ENCODE measurements at places on chromosomes 6 and 20.

GRCh38 chr6:18978337-18979128, 591.4 kb downstream of the RNF144B start:
- no peak for DNase-seq

- peak; percentile 63 for DNase-seq
Observed at GRCh38 chr6:45436544-45437438, 59.1 kb upstream of the SUPT3H start.

DNA sequence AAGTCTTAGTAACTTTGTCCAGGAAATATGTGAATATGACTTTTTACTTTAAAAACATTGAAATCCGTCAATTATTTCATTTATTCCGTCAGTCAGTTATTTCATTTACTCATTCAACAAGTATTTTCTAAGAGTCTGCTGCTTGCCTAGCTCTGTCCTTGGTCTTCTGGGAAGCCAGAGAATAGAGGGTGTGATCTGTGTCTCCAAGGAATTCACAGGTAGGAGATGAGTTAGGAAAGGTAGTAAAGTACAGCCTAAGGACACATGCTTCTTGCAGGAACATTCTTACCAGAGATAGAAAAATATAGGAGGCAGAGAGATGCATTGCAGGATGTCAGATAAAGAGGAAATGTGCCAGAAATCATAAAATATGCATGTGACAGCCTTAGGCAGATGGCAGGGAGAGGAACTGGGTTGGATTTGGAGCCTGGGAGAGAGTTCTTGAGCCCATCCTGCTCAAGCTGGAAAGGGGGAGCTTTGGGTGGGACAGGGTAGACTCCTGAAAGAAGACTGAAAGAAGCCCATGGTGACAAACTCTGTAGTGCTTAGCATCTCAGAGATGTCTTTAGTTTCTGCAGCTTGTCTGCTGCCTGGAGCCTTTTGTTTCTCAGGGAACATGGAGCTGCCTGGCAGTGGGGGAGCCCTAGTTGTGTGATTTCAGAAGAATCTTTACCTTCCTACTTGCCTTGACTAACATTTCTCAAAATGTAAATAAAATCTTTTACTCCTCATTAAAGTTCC, 3.5 kb downstream of the SH3BGRL2 start:
- peak; percentile 36 for DNase-seq

GRCh38 chr6:147126618-147127022, 77.6 kb upstream of the STXBP5 start:
- DNase-seq = no peak

DNA sequence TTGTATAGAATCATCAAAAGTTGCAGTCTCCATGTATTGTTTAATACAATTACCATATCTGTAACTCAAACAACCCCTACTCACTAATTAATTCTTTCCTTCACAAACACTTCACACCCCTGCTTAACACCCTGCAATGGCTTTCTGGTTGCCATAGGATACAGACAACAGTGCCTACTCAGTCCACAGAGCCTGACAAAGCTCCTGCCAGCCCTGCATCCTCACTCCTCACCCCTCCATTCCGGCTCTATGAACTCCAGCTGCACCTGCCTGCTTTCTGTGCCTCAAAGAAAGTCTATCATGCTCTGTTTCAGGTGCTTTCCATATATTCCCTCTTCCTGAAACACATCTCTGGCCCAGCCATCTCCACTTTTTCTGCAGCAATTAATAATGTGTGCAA, 253.4 kb downstream of the HACE1 start:
- DNase-seq = no peak

- DNase-seq = no peak
Observed at GRCh38 chr6:151408858-151409257, 17.5 kb upstream of the ZBTB2 start.

DNA sequence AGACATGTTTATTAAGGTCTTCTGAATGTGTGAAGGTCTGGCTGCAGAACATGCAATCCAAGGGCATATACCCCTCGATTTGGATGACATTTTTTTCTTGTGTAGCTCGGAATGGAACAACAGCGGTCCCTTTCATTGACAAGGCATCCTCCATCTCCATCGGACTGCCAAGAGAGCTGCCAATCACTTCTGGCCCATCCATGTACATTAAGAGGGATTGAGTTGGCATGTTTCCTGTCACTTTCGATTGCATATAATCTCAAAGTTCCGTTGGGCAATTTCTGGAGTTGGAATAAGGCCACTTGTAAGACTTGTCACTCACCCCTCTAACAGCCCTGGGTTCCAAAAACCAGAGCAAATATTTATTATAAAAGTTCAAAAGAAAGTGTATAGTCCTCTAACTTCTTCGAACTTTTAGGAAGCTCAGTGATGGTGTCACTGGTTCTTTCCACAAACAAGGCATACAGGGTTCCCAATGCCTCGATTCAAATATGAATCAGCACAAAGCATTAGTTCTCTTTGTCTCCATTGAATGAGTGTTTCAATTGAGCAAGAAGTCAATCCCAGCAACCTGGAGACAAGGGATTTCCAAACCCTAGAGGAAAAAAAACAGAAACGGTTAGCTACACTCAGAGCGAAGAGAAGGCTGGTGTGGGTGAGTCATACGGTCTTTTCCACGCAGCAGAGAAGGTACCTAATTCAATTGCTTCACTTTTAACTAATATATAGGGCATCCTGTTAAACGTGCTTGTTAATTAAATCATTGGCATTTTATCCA, 10.9 kb downstream of the ZNF217 start:
- no peak for DNase-seq

- DNase-seq = no peak
Observed at GRCh38 chr6:44006123-44006871, 121.0 kb downstream of the MRPL14 start.

DNA sequence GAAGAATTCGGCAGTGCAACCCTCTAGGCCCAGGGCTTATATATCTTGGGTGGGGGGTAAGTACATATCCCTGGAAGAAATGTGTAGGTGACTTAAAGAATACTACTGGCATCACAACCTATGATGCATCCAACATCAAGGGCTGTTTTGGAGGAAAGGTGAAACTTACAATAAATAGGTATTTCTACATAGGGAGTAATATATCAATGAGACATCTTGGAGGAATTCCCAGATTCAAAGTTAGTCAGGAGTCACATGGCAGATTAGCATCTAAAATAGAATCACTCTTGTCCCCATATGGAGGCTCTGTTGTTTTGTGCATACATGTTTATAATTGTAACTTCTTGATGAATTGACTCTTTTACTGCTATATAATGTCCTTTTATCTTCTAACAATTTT, 375.5 kb downstream of the PAX1 start:
- DNase-seq = no peak

DNA sequence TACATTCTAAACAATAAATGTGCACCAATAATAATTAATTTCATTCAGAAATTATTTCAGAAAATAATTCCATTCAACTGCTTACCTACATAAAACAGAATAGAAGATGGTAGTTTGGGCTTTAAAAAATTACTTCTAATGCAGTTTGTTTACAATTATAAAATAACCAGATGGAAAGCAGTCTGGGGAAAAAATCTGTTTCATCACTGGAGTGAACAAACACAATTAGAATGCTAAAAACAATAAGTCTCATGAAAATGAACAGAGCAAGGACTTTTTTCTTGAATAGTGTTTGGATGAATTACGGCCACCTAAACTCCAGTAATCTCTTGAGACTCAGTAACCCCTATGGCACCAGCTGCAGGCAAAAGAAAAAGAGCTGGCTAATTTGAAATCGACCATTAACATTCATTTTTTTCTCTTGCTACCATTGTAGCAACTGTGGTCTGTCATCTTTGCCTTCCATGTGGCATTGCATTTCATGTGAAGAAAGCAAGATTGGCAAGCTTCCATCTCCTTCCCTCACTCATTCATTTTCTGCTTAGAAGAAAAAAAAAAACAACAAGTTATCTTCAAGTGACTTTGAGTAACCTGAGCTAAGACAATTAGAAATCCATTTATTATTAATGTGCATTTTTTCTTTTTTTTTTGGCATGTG, 88.4 kb upstream of the CEP85L start:
- peak; percentile 46 for DNase-seq

- no peak for DNase-seq
Observed at GRCh38 chr20:3166338-3166912, 6.8 kb upstream of the FASTKD5 start.

GRCh38 chr6:135750081-135750480, 101.4 kb upstream of the PDE7B start:
- DNase-seq = no peak

DNA sequence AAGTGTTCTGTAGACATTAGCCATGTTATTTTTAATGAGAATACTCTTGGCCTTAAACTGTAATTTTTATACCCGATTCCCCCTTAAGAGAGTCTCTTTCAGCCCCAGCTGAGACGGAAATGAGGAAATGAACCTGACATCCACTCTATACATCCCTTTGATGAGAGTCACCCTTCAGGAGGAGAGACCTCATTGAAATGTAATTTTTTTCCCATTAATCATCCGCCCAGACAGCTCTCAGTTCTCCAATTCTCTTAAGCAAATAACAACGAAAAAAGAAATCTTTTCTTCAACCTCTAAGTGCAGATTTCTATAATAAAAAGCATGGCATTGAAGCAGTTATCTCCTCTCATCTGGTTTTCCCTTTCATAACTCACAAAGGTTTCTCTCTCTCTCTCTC, 243.8 kb upstream of the PMEPA1 start:
- peak; percentile 30 for DNase-seq

Measured in common myeloid progenitor, CD34-positive (primary cell).